Thyroid gland (tissue), 4 donors: ENCODE measurements at places on chromosomes 16 and 17. TPM values are rescaled to one million over a fixed set of nuclear protein-coding genes. Genes with fewer than 3 reads are reported as not detected.

DNA sequence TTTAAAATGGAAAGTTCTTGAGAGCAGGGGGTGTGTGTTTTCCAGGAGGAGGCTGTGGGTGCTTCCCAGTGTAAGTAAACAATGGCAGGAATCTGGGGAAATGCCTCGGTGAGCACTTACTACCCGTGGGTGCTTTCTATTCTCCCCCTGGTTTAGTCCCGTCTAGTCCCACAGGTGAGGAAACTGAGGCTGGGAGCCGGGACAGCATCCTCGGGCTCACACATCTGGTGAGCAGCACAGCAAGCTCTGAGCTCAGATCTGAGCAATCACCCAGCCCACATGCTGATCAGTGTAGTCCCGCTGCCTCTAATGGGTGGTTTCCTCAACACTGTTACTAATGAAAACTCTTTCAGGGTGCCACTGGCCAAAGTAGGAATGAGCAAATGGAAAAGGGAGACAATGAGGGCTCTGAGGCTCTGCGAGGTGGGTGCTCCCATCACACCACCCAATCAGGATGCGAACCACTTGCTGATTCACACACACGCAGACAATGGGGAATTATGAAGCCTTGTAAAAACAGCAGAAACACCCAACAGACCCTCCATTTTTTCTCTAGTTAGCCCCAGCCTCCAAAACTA, 202.6 kb downstream of the PARN start:
- no peak for DNase-seq
- peaks cover 3% of the 10 kb centered on the region for H3K4me1 ChIP-seq
- no peak overlapping the region for H3K27ac ChIP-seq
- no peak overlapping the region for H3K4me3 ChIP-seq
- H3K36me3 ChIP-seq = no peaks in the 10 kb centered on the region

DNA sequence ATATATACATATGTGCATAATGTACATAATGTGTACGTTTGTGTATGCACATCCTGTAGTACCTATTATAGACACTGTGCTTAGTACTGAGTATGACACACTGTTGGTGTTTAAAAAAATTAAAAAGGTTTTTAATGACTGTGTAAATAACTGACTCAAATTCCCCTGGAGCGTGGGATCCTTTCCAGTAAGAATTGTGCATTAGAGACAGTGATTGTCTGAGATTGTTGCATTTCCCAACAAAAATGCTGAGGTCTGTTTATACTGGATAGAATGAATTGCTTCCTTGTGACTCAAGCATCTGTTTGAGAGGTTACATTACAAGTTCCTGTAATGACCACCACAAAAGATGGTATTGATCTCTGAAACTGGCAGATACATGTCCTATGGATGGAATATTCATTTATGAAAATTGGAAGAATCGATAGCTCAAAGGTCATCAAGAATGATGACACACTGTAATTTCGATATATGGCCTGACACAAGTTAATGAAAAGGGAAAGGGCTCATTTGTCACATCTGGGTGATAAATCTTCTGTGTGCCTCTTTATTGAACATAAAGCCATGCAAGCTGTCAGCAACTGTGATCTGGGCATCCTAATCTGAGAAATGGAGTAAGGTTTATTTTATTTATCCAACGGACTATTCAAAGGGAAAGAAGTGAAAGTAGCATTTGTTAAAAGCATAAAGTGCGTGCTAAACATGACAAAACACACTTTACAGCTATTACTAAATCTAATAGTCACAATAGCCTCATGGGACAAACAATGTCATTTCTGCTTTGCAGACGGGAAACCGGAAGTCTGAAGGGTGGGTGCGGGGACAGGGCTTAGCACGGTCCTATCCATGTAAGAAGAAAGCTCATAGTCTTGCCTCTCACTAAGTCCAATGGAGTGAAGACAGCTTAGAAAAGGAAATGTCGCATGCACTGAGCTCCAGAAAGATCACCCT, 228.8 kb downstream of the CDH11 start:
- DNase-seq = no peak
- H3K36me3 ChIP-seq = no peaks in the 10 kb centered on the region
- H3K27ac ChIP-seq = no peak overlapping the region
- no peaks in the 10 kb centered on the region for H3K4me1 ChIP-seq

CCL14 gene
- 14.8 TPM for total RNA-seq

DNA sequence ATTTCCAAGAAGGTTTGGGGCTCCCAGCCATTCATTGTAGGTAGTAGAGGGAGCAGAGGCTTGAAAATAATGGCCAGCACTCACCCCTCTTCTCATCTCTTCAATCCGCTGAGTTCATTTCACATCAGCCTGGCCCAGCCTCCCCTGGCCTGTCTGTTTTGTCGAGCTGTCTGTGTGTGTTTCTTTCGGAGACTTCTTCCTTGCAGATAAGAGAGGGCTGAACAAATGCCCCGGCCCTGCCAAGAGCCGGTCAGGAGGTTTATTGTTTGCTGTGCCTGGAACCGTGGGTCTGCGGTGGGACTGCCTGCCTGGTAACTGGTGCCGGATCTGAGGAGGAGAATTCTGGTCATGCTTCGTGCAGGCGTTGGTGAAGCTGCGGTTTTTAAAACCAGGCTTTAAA, 3.4 kb downstream of the VPS4A start:
- no peak overlapping the region for H3K4me3 ChIP-seq
- peaks cover 30% of the 10 kb centered on the region for H3K36me3 ChIP-seq
- no peak overlapping the region for H3K27ac ChIP-seq
- H3K4me1 ChIP-seq = peaks cover 13% of the 10 kb centered on the region
- no peak for DNase-seq
